ENCODE measurements at places on chromosomes 3 and 15.

DNA sequence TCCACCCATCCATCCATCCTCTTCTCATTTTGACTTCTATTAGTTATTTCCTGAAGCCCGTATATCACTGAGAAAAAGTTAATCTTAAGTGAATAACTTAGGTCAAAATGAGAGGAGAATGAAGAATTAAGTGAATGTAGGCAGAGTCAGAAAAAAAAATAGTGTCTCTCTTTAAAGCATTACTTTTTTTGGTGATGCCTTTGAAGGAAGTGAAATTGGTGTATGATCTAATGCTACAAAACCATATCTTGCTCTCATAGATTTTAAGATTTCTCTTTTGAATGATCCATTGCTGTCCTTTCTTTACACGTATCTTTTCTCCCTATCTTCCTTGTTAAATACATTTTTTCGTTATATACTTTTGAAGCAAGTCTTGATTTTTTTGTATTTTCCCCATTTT is 23.4 kb downstream of the FNDC3B start:
- no peak for DNase-seq

GRCh38 chr3:132972333-132972732 is 65.9 kb upstream of the TMEM108 start:
- no peak for DNase-seq

- DNase-seq, result no peak
Observed at GRCh38 chr3:50154476-50154839, 666 bp upstream of the SEMA3F start.

- DNase-seq, result no peak
Observed at GRCh38 chr3:15121936-15122335, 23.0 kb upstream of the RBSN start.

- DNase-seq, result peak; percentile 12
Observed at GRCh38 chr15:68385671-68386586, 46.0 kb downstream of the ITGA11 start.

GRCh38 chr3:16151109-16151508 is 23.4 kb upstream of the GALNT15 start:
- no peak for DNase-seq

- DNase-seq, result no peak
Observed at GRCh38 chr3:26353097-26353496, 269.5 kb upstream of the LRRC3B start.

DNA sequence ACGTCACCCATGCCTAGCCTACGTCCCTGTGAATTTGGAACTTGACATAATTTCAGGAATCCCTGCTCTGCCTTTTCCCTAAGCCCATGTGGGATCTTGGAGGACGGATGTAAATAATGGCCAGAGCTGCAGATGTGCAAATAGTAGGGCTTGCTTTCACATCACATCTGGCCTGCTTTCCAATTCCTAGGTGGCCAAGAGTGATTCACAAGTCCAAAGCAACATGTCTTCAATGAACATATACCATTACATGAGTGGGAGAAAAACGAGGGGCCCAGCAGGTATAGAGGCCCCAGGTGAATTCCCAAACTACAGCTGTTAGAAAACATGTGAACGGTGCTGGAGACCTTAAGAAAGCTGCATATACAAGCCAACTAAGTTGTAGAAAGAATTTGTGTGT is 214.6 kb downstream of the MAGI1 start:
- no peak for DNase-seq

GRCh38 chr3:107740992-107741896 is 218.5 kb downstream of the BBX start:
- no peak for DNase-seq

DNA sequence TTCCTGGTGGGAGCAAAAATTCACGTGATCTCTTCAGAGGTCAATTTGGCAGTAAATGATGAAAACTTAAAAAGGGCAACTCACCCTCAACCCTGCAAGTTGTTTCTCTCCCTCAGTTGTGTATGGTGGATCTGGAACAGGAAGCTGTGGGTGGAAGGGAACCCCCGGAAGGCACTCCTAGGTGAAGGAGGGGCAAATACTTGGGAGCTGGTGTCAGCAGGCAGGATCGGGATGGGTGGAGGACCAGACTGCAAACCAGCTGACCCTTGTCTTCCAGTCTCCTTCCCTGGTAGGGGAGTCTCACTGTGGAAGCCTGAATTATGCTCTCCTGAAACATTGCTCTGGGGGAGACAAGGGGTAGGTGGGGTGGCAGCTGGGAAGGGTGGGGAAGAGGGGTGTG is 33.5 kb downstream of the PRR23E start:
- DNase-seq, result no peak

DNA sequence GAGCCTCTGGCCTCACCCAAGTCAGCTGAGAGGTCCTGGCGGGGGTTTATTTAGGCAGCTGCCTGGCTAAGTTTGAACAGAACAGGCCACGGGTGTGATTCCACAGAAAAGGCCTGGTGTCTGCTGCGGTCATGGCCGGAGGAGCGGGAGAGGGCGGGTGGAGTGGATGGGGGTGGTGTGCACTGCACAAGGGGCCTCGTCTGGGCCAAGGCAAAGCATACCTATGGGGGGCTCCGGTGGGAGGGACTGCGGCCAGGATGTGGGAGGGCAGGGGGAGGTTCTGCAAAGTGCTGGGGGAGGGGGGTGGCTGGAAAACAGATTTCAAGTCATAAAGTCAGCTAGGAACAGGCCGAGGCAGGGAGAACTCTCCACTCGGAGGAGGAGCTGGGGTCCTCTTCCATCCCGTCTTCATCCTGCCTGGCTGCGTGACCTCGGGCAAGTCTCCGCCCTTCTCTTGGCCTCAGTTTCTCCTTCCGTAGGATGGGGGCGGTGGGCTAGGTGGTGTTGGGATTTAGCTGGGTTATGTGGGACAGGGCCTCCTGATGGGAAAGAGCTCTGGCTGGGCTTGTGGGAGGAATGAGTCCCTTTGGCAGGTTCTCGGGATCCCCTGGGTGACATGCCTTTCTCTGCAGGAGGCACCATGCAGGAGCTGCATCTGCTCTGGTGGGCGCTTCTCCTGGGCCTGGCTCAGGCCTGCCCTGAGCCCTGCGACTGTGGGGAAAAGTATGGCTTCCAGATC is 878 bp downstream of the ISLR start:
- DNase-seq, result no peak

DNA sequence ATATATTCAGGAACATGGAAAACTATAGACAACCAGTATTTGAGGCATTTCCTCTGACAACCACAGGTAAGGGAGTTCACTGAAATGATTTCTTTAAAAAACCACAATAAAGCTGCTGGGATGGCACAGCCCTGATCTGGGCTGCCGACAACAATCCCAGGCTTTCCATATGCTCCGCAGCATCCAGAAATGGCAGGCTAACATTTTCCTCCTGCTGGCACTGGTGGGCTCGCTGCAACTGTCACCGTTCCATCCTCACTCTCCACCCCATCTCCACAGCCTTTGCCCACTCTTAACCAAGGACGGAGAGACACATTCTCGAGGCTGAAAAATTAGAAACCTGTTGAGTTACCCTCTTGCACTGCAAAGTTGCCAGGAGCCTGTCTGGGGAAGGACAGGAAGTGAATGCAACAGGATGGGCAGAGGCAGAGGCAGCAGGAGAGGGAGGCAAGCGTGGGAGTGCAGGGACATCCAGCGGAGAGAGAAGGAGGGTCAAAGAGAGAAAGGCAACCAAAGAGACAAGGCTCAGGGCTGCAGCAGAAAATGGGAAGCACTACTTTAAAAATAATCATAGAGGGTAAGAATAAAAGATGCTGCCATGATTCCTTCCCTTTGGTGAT is 79.0 kb upstream of the ARRDC4 start:
- DNase-seq, result no peak

DNA sequence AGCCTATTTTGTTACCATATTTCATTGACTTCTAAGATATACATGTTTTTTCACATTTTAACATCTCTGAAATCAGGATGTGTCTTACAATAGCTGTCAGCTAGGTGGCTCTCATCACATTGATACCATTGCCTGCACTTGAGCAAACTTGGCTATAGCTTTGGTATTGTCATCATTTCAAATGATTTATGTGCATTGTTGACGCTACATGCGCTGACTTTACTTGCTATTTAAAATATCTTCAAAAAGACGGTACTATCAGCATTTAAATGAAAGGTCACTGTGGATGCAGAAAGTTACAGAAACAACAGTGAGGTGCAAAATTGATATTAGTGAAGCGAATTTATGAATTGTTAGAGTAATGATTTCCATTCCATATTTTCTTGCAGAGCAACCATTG is 54.0 kb upstream of the ABHD2 start:
- no peak for DNase-seq

DNA sequence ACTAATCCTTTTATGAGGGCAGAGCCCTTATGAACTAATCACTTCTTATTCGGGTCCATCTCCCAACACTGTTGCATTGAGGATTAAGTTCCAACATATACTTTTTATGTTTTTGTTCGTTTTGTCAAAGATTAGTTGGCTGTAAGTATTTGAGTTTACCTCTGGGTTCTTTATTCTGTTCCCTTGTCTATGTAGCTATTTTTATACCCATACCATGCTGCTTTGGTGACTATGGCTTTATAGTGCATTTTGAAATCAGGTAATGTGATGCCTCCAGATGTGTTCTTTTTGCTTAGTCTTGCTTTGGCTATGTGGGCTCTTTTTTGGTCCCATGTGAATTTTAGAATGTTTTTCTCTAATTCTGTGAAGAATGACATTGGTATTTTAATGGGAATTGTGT is 166.4 kb upstream of the KCNMB2 start:
- DNase-seq, result no peak

DNA sequence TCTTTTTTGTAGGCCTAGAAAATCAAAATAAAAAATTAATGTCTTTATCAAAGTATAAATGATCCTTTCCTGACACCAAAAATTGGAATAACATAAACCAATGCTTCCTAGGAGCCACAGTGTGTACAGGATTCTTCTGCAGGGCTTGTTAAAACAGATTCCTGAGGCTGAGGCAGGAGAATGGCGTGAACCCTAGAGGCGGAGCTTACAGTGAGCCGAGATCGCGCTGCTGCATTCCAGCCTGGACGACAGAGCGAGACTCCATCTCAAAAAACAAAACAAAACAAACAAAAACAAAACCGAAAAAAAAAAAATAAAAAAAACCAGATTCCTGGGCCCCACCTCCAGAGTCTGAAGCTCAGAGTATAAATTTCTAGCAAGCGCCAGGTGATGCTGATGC is 78.0 kb downstream of the PEX5L start:
- DNase-seq, result no peak

- DNase-seq, result no peak
Observed at GRCh38 chr15:27175472-27176153, 204.6 kb downstream of the GABRG3 start.

- DNase-seq, result no peak
Observed at GRCh38 chr3:154119951-154120350, 1.2 kb upstream of the ARHGEF26 start.

GRCh38 chr3:157573780-157574378 is 70.7 kb upstream of the VEPH1 start:
- DNase-seq, result no peak

GRCh38 chr3:153628591-153628990 is 466.6 kb downstream of the RAP2B start:
- no peak for DNase-seq

DNA sequence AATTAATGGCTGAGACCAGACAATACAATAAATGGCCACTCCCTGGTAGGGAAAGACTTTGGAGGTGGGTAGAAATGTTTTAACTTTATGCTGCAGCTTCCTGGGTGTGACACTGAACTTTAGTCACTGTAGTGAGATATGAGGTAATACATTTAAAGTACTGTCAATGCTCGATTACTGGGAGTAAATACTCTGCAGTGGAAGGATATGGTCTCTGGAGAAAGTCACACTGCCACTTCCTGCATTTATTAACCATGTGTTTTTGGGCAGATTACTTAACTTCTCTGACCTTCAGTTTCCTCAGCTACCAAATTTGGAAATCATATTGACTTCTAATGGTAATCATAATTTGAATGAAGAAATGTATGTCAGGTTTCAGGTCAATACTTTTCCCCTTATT is 317.1 kb upstream of the TGFBR2 start:
- no peak for DNase-seq

GRCh38 chr3:189099031-189099471 is 72.7 kb upstream of the TPRG1 start:
- no peak for DNase-seq

- DNase-seq, result no peak
Observed at GRCh38 chr3:35690271-35690670, 50.9 kb downstream of the ARPP21 start.

DNA sequence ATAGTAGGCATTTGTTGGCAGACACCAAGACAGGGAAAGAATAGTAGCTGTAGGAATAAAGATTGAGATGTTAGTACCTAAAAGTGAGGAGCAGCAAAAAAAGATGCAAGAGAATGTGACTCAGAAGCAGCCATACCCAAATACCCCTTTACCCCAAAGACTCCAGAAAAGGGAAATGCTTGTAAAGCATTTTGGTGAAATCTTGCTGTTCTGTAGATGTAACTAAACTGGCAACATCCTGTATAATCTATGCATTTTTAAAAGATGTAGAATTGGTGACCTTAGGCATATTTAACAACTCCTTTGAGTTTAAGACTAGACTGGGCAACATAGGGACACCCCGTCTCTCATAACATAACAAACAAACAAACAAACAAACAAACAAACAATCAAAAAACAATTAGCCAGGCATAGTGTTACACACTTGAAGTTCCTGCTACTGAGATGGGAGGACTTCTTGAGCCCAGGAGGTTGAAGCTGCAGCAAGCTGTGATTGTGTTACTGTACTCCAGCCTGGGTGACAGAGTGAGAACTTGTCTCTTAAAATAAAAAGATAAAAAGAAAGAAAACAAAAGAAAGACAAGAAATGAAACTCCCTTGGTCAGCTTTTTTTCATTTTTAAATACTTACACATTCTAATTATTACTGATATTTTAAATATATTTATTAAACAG is 361.5 kb upstream of the KCNH8 start:
- no peak for DNase-seq

- no peak for DNase-seq
Observed at GRCh38 chr3:33170531-33170930, 48.1 kb downstream of the SUSD5 start.

GRCh38 chr3:193829781-193830180 is 236.8 kb downstream of the OPA1 start:
- no peak for DNase-seq
